ENCODE measurements at places on chromosomes 12 and 14.
A peak's percentile ranks its signal among the peaks of the same experiment; 100 is the strongest.

GRCh38 chr14:47662466-47662865, 12.9 kb downstream of the MDGA2 start:
- DNase-seq, result no peak

DNA sequence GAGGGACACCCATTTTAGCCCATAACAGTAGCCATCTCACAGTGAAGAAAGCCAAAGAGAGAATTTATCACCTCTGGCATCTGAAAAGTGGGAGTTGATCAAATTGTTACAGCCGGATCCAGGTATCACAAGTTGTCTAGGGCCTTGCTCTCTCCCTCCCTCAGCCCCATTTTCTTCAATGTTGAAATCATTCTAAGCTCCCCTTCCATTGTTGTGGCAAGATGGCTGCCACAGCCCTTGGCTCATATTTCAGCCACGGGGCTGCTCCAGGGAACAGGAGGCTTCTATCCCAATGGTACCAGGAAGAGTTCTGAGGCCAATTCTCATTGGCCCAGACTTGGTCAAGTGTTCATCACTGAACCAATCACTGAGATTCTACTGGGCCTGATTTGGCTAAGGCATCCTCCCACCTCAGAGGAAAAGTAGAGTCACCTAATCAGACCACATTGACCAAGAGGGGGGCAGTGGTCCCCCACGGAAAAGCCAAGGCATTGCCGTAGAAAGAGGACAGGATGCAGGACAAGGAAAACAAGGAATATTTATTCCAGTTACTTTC, 106.2 kb downstream of the GPATCH2L start:
- DNase-seq, result no peak

DNA sequence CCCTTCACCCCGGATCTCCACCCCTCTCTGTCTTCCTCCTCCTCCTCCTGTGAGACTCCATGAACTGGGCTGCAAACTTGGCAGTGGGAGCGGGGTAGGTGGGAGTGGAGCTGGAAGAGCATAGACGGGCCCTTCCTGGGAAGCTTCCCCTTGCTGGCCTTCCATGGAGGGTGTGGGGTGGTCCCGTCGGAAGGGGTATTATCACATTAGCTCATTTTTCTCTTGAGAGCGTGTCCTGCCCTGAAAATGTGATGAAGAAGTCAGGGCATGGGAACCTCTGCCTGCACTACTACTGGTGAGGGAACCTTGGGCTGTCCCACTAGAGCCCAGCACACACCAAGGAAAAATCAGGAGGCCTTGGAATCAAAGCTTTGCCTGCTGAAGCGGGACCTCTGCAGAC, 66.5 kb downstream of the CACNA1C start:
- DNase-seq, result no peak

GRCh38 chr14:94540031-94540794, 21.0 kb upstream of the SERPINA4 start:
- DNase-seq, result no peak

DNA sequence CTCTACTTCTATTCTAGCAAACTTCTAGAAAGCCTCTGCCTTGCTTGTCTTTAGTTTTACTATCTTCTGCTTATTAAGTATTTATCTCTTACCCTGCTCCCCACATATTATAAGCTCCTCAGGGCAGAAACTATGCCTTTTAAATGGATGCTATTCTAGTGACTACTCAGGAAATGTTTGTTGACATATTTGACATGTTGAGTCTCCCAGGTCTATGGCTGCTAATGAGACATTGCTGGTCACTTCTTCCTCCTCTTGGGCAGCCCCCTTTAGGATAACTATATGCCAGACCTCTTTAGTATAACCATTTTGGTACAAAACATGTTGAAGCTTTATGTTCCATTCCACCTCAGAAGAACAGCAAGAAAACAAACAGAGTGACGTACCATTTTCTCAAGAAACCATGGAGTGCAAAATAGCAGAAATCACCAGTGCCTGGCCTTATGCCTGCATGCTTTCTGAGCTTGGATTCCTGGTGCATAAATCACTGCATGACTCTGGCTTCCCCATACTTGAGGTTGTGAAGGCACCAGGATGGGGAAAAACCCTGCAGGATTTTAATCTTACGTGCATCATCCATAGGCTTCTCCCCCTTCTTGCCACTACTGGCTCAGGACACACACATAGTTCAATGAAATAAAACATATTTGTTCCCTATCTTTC, 202.6 kb downstream of the TMX1 start:
- no peak for DNase-seq

GRCh38 chr12:63382930-63383329, 231.9 kb upstream of the AVPR1A start:
- no peak for DNase-seq

- DNase-seq, result no peak
Measured at GRCh38 chr12:31797230-31797872, 68.5 kb upstream of the AMN1 start.

DNA sequence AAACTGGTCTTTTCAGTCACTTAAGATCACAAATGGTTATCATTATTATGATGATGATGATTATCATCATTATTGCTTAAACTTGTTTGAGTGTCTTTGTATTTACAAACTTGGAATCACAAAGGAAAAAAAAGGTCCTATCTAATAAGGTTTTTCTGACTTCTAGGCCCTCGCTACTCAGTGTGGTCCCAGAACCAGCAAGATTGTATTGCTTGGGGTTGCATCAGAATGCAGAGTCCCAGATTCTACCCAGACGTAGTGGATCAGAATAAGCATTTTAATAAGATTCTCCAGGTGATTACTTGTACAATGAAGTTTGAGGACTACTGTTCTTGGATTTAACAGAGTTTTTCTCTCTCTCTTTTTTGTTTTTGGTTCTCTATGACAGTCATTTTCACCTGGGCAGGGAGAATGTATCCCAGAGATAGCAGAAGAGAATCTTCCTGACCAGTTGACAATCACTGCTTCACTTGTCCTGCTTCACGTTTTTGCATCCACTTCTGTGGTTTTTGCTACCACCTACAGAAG, 29.3 kb upstream of the PPP1R12A start:
- DNase-seq, result no peak

DNA sequence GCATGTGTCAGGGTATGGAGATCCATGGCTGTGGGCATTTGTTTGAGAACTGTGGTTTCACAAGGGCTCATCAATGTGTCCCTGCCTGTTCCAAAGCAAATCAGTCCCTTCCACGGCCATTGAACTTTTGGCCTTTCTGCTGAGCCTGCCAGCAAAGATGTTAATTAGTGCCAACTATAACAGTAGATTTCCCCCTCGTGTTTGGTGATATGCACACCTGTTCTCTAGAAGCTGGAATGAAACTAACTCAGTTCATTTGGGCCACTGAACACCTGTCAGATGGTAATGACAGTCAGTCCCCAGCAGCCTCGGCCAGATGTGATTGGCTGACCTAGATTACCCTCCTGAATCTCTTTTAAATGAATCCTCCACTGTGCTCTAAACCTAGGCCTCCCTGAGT, 43.2 kb downstream of the IRAK3 start:
- DNase-seq, result no peak

DNA sequence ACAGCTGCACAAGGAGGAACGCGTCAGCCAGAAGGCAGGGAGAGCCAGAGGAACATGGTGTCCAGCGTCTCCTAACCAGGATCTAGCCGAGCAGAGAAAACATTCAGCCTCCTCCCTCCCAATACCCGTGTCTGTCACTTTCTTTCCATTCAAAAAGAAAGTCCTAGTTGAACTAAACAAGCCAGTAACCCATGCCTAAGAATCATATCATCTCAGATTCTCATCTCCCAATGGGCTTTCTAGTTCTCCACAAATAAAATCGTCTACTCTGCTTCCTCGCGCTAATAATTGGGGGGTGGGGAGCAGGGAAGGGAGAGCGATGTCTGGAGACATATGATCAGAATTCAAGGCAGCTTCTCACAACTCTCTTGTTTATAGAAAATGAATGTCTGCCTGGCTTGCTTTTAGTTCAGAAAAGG, 7.4 kb downstream of the NKX2-1 start:
- DNase-seq, result no peak

DNA sequence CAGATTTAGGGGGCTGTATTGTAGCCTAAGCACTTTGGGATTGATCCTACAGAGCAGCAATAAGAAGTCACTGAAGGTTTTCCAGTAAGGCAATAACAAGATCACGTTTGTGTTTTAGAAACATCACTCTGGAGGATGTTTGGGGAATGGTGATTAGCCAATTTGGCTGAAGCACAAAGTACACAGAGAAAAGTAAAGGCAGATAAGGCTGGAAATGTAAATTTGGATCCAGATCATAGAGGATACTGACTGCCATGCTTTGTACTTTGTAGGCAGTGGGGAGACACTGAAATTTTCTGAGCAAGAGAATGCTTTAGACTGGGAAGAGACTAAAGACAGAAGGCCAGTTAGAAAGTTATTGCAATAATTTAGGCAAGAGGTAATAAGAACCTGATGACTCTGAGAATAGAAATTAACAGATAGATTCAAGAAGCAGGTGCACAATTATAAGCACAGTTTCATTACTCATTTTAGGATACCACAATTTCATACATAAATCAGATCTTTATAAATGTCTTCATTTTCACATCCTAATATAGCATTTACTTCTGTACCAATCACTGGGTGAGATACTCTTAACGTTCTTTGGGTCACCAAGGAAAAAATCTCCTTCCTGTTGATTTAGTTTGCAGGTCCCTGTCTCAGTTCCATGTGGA, 314.5 kb upstream of the GARIN6 start:
- DNase-seq, result no peak

DNA sequence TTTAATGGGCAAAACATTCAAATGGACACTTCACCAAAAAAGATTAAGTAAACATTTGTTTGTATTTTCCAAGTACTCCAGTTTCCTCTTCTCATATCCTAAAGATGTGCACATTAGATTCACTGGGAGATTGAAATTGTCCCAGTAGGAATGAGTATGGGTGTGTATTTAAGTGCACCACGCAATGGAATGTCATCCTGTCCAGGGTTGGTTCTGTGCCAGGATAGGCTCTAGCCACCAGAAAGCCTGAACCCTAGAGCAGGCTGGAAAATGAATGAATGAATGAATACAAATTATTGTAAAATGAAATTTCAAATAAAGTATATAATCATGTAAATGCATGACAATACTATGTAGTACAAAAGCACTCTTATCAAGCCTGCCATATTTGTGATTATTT, 14.0 kb downstream of the CEP83 start:
- DNase-seq, result no peak

GRCh38 chr12:96399120-96399918, 920 bp downstream of the CDK17 start:
- peak; percentile 59 for DNase-seq

- no peak for DNase-seq
Measured at GRCh38 chr14:86802726-86803125, 1190.3 kb downstream of the GALC start.

GRCh38 chr14:36580856-36581831, 1.3 kb downstream of the NKX2-8 start:
- DNase-seq, result no peak

DNA sequence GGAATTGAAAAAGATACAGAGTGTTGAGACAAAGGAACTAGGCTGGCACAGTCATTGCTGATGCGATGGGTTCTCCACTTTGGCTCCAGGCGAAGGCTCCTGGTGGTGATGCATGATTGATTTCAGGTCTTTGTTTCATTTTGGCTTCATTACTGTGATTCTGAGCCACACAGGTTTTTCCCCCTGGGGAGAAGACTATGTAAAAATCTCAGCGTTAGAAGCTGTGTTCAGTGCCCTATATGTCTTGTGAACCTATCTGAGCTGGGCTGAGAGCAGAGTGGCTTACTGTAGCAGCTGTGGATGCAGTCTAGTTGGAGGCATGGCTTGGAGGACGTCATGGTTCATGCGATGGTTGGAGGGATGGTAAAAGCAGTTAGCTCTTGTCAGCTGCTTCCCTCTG, 54.0 kb downstream of the GPATCH2L start:
- no peak for DNase-seq

- no peak for DNase-seq
Measured at GRCh38 chr14:96225745-96226151, 21.1 kb downstream of the BDKRB2 start.

DNA sequence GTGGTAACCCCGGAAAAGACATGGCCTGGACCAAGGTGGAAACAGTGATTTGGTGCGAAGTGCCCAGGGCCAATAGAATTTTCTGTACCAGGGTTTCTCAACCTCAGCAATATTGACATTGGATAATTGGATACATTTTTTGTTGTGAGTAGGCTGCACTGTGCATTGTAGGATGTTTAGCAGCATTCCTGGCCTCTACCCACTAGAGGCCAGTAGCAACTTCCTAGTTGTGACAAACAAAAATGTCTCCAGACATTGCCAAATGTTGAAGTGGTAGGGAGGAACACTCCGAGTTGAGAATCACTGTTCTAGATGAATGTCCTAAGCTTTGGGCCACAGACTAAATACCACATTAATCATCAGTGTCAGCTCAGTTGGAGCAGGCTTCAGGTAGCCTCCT, 6.2 kb upstream of the CGRRF1 start:
- DNase-seq, result no peak
